ENCODE measurements at places on chromosomes 13 and 19.

DNA sequence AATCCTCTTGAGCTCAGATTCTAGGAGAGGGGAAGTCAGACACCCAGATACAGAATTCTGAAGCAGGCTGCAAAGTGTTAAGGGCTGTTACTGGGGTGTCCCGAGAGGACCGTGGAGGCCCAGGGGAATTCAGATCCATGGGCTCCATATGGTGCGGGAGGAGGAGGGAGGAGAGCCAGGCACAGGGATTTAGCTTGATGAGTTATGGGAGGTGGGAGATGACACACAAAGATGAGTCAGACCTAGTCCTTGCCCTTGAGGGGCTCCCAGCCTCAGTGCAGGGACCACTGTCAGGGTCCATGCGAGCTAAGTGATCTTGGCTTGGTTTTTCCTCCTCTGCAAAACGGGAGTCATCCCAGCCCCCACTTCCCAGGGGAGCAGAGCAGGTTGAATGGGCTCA lies 14.4 kb upstream of the GIPR start:
- no peak for DNase-seq

GRCh38 chr19:45766296-45766868 lies 2.7 kb downstream of the SIX5 start:
- DNase-seq: no peak

- DNase-seq: no peak
Measured at GRCh38 chr19:328025-328505, 16.5 kb downstream of the MIER2 start.

GRCh38 chr13:21902709-21903098 lies 231.8 kb downstream of the FGF9 start:
- DNase-seq: no peak

- DNase-seq: peak; percentile 32
Measured at GRCh38 chr19:33771384-33772101, 25.1 kb upstream of the KCTD15 start.

DNA sequence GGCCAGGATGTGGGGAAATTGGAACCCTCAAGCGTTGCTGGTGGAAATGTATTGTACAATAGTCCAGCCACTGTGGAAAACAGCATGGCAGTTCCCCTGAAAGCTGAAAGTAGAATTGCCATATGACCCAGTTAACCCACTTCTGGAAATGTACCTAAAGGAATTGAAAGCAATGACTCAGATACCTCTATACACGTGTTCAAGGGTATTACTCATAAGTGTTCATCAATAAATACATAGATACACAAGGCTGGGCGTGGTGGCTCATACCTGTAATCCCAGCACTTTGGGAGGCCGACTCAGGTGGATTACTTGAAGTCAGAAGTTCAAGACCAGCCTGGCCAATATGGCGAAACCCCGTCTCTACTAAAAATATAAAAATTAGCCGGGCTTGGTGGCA lies 71.9 kb upstream of the IRS2 start:
- DNase-seq: no peak

- no peak for DNase-seq
Measured at GRCh38 chr13:41928323-41928722, 32.6 kb downstream of the VWA8 start.

DNA sequence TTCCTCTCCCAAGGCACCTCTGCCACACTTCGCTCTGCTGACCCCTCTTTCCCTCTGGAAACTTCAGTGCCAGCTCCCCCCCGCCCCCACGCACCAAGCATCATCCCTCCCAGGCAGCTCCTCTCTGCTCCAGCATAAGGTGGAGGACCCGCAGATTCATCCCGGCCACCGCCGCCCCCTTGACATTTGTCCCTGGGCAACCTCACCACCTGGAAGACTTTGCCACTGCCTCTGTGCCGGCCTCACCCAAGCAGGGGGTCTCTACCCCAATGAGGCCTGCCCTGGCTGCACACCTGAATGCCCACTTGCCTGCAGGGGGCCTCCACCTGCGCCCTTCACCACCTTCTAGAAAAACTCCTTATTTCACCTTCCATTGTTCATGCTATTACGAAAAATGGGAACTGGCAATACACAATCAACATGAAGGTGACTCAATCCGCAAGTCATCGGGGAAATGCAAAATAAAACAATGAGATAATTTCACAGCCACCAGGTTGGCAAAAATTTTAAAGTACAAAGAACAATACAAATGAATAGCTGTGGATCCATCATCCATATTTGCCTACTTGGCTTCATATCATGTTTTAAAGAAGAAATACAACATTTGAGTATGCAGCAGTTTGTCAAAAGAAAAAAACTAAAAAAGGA lies 21.9 kb downstream of the CCNE1 start:
- DNase-seq: no peak

DNA sequence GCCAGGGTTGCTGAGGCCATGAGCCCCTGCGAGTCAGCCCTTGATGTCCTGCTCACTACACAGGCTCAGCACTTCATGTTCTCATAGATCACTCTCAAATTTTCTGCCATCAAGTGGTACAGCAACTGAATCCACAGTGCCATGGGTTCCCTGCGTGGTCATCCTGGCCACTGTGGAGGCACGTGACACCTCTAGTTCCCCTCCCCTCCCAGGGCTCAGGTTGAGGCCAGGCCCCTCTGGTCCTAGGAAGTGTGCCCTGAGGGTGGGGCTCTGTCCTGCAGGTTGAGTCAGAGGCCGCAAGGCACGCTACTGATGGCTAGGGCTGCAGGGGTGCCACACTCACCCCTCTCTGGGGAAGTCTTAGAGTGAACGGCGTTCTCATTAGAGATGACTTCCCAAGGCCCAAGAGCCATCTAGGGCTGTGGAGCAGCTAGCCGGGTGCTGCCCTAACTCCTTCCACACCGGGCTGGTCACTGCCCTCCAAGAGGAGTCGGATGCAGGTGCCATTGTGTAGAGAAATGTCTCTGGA lies 39.8 kb upstream of the TPM4 start:
- no peak for DNase-seq

- no peak for DNase-seq
Measured at GRCh38 chr13:85333506-85334020, 465.7 kb downstream of the SLITRK6 start.

DNA sequence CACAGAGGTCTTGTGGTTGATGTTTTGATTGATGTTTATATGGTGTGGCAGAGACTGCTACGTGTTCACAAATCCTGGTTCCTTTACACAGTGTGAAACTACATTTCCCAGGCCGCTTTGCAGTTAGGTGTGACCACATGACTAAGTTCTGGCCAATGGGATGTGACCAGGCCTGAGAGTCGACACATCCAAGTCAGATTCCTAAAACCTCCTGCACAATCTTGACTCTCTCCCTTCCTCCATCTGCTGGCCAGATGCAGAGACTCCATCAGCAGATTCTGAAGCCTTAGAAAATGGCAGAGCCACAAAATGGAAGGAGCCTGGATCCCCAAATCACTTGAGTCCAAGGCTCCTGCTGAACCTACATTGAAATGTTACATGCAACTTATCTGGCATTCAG lies 12.6 kb downstream of the CD37 start:
- no peak for DNase-seq

GRCh38 chr19:47609906-47610894 lies 1.3 kb downstream of the BICRA start:
- no peak for DNase-seq

DNA sequence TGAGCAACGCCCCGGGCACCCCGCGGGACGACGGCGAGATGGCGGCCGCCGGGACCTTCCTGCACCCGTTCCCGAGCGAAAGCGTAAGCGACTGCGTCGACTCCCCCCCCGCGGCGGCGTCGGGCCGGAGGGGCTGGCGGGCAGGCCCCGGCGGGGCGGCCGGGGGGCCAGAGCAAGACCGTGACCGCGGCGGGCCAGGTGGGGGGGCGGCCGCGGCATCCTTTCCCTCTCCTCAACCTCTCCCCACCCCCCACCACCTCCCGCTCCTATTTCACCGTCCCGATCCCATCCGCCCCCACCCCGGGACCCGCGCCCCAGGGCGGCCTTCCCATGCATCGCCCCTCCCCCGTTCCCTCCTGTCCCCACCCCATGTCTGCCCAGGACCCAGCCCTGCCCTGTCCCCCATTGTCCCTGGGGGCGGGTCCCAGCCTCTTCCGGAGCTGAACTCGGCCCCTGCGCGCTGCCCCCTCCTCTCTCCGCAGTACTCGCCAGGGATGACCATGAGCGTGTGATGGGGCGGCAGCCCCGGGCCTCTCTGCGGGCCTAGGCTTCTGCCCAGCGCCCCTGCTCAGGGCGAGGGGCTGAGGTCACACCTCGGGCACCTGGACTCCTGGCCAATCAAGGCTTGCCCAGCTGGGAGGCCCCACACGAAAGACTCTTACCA lies 4.1 kb downstream of the ISYNA1 start:
- no peak for DNase-seq

- no peak for DNase-seq
Measured at GRCh38 chr13:36919833-36920615, at the start of gene SMAD9. SMAD9 (minus strand) TSS chr13:36920238; CDS start chr13:36879689, 40,549 bp downstream.

GRCh38 chr19:662207-662961 lies 630 bp downstream of the RNF126 start:
- no peak for DNase-seq

- no peak for DNase-seq
Measured at GRCh38 chr13:80586356-80586755, 245.4 kb upstream of the SPRY2 start.

DNA sequence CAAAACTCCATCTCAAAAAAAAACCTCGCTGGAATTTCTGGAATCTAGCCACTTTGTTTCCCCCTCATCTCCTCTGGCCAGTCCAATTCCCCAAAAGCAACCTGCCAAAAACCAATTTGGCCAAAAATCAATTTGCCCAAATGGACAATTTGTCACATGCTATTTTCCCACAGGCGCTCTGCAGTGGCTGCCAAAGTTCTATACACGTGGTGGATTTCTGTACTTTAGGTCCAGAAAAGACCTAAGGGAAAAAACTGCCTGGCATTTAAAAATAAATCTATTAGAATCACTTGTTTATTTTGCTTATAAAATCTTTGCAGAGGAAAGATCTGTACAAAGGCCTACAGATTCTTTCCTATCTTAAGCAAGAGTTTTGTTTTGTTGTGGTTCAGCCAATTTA lies 79.4 kb downstream of the MAP4K1 start:
- DNase-seq: no peak

DNA sequence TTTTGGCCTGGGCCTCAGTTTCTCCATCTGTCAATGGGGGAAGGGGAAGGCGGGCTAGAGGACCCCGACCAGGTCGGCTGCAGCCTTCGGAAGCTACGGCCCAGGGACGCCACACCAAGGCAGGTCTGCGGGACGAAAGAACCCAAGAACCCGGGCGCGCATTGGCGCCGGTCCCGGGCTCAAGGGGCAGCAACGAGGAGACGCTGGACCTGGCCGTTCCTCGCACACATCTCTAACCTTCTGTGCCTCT lies 739 bp upstream of the ILF3 start:
- no peak for DNase-seq

DNA sequence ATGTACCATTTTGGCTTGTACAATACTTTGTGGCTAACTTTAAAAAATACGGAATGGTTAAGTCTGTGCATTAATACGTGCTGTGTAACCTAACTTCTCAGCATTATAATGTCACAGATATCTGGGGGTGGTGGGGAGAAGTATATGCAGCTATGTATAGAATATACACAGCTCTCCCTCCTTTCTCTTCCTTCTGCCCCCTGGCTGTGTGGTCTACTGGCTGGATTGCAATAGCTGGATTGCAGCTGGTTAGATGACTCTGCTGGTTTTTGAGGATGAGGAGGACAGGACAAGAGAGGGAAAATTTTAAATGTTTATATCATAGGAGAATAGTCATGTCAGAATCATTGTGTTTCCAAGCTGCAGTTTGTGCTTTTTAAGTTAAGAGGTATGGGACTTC lies 9.7 kb downstream of the RNASEH2B start:
- no peak for DNase-seq

DNA sequence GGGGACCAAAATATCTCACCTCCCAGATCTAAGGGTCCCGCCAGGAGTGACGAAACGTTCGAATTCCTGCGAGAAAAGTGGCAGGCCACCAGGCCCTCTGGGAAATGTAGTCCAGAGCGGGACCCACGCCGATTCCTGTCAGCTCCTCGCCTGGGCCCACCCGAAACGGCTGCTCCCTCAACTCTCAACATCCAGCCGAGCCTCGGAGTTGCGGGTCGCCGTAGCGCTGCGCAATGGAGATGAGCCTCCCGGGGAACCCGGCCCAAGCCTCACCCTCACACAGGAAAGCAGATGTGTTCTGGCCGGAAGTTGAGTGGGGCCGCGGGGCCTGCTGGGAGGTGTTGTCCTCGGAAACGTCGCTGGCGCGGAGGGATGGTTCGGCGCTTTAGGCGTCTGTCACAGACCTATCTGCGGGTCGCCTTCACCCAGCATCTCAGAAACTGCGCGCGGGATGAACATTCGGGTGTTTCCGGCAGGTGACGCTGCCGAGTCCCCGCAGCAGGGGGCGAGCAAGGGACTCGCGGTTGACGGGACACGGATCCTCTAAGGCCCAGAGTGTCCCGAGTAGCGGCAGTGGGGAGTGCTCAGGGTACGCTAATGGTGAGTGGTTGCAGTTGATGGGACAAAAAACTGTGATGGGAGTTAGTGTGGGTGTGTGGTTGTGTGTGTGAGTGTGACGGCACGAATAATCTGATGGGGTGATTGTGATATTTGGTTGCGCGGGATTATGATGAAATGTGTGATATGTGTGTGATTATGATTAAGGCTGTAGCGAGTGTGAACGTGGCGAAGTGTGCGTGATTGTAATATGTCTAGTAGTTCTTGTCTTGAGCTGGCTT lies at the start of the genes ZNF568 and ZNF829:
Gene ZNF568 (plus strand): TSS at position 341 of the 839 bp plus-strand sequence. CDS start 6,439 bp downstream, outside the sequence.
Gene ZNF829 (minus strand): TSS at position 300 of the 839 bp plus-strand sequence. CDS start 1,124 bp downstream, outside the sequence.
- DNase-seq: peak; percentile 40

DNA sequence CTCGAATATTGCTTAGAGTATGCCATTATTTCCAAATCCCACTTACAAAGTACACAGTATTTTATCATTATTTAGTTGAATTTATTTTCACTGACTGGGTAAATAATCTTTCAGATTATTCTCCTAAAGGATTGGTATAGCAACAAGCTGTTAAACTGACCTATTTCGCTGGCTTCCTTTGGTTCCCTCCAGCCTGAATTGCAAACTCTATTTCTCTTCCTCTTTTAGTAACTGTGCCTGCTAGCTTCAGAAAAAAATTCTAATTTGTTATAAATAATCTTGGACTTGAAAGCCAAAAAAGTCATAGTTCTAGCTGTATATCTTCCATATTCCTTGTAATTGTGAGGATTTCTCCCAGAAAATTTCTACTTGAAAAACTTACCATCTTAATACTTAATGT lies 15.0 kb upstream of the CCNA1 start:
- no peak for DNase-seq
